ENCODE measurements at places on chromosomes 11 and 22. TPM values are rescaled to one million over a fixed set of nuclear protein-coding genes. Genes with fewer than 3 reads are reported as not detected.

The OVOL1 gene
- not detected for total RNA-seq

The ST14 gene
- 0.10 TPM for total RNA-seq

The LYVE1 gene
- total RNA-seq, result not detected

The RAB38 gene
- total RNA-seq, result not detected

The TNNI2 gene
- not detected for total RNA-seq

The SPTBN2 gene
- 31.6 TPM for total RNA-seq

DNA sequence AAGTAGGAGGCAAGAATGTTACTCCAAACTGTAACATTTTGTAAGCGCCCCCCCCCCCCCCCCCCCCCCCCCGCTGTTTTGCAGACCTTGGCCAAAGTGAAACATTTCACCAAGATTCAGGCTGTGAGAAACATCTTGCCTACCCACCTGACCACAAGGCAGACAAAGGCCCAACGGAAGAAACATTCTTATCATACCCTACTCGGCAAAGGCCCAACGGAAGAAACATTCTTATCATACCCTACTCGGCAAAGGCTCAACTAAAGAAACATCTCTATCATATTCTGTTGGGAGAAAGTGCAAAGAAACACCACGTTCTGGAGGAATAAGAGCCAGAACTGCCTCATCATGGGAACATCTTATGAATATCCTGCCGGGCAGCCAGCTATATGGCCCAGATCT, 117.1 kb downstream of the JRKL start:
- peak; percentile 46 for DNase-seq

GRCh38 chr11:130616573-130616972, 168.1 kb downstream of the ADAMTS15 start:
- no peak for DNase-seq

DNA sequence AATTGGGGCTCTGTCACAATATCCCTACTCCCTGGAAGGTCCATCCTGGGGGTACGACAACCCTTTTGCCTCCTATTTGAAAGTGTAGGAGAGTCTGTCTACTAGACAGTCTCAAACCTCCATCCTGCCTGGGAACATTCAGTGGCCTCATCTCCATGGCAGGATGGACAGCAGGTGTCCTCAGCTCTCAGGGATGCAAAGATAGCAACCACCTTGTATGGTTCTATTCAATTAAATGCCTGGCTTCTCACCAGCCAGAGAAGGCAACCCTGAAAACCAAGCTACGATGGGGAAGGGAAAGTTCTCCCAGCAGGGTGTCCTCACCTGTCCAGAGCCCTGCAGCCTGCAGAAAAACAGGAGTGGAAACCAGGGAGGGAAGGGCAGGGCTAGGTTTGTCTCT, 164.9 kb downstream of the MIAT start:
- DNase-seq, result no peak

GRCh38 chr22:47121791-47122190, 359.3 kb downstream of the TBC1D22A start:
- no peak for DNase-seq

GRCh38 chr11:45915446-45915845, 2.2 kb downstream of the PEX16 start:
- DNase-seq, result no peak

- peak; percentile 35 for DNase-seq
Measured at GRCh38 chr11:64742889-64743590, 902 bp downstream of the RASGRP2 start.

DNA sequence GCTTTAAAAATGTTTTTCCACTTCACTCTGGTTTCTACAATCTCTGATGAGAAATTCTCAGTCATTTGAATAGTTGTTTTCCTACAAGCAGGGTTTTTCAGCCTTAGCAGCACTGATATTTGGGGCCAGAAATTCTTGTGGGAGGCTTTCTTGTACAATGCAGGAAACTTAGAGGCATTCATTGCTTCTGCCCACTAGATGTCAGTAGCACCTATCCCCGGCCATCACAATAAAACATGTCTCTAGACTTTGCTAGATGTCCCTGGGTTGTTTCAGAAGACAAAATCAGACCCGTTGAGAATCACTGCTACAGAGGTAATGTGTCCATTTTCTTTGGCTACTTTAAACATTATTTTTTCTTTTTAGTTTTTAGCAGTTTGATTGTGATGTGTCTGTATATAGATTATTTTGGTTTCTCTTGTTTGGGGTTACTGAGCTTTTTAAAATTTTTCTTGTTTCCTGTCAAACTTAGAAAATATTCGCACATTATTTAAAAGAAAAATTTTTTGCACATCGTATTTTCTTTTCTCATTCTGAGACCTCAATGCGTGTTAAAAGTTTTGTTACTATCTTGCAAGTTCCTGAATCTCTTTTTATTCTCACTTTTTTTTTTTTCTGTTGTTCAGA, 60.8 kb upstream of the CCDC179 start:
- DNase-seq, result peak; percentile 61

DNA sequence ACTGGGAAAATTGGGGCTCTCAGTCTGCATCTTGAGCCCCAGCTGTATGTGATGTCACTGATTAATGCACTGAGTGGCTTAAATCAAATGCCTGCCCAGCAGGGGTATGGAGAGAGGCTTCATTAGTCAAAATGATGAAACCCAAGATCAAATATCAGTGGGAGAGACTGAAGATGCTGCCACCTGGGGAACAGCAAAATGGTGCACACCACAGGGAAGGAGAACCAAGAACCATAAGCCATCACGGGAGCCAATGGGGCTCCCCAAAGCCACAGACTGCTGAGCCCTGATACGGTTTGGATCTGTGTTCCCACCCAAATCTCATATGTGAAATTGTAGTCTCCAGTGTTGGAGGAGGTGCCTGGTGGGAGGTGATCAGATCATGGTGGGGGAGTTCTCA, 85.6 kb downstream of the CTTN start:
- no peak for DNase-seq

- no peak for DNase-seq
Measured at GRCh38 chr22:50250555-50251476, at the start of gene HDAC10. TSS of gene HDAC10 (minus strand) at chr22:50251265. CDS start at chr22:50251032, 233 bp downstream.

GRCh38 chr11:8671193-8671612, 11.3 kb downstream of the TRIM66 start:
- DNase-seq, result peak; percentile 94

- no peak for DNase-seq
Measured at GRCh38 chr22:17065433-17065832, 19.4 kb upstream of the IL17RA start.
